ENCODE measurements at places on chromosomes 12 and 14.

DNA sequence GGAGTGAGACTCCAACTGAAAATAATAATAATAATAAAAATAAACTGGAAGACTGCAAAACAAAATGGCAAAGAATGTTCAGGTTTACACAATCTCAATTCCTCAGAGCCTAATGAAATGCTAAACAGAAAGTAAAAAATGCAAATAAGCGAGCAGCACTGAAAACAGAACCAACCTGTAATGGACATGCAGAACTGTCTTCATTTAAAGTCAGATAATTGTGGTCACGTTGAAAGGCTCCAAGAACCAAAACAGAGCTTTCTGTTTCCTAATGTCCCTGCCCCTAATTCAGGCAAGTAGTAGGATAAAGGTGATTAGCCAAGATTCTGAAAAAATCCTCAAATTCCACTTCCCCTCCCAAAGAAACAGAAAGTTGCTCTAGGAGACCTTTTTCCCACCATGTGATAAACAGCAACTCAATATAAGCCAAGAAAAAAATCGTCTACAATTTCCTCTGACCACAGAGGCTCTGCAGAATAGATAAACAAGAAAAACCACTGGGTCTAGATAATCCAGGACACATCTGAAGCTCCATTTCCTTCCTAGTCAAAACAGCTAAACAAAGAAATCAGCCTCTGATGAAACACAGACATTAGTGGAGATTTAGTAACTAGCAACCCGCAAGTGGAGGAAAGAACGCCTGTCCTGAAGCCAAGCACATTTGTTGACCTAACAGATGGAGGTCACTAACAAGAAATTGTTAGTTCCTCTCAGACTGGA is 3.0 kb downstream of the MIS18BP1 start:
- DNase-seq = no peak

DNA sequence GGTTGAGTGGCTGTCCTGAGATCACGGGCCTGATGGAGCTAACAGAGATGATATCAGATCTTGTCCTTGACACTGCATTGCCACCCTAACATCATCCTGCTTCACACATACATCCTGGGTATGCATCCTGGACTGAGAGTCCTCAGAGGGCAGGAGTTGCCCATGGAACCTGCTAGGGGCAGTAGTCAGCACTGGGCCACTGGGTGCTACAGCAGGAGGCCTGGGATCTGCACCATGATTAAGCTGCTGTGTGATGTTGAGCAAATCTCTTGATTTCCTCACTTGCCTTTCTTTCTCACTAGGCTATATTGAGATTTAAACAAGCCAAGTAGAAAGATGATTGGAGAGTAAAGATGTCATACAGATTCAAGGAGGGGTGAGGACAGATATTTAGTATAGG is 22.1 kb upstream of the EIF4B start:
- DNase-seq = no peak

GRCh38 chr12:127570793-127571360 is 696.1 kb upstream of the TMEM132C start:
- no peak for DNase-seq

GRCh38 chr14:65879248-65880009 is 466.9 kb downstream of the FUT8 start:
- no peak for DNase-seq

DNA sequence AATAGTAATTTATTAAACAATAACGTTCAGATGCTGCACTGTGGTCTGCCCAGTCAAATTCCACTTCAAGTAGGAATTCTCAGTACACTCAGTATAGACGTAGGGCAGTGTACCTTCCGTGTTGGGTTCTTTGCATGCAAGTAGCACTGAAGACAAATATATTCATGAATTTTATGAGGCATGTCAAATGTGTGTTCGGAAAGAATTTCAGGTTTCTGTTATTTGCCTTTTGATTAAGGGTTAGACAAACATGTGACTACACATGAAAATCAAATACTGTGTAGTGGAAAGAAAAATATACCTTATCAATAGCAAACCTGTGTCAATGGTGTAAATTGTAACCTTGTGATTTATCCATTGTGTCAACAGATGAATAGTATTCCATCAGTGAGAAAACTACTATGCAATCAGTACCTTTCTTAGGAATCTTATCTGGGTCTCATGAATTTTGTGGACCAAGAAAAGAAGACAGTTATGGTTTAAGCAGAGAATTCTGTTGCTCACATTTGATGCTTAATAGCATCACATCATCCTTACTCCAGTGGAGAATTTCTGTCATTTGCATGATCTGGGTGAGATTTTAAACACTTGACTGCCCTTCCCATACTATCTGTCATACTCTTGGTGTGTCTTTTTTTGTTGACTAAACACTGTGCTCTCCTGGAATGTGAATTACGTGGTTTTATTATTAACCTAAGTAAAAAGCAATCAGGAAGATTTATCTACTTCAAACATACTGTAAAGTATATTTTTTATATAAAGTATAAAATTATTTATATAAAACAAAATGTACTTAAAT is 13.3 kb downstream of the TMEM260 start:
- no peak for DNase-seq

- DNase-seq = no peak
These were observed 1.0 kb upstream of the KRT6A start for GRCh38 chr12:52494100-52494499.

DNA sequence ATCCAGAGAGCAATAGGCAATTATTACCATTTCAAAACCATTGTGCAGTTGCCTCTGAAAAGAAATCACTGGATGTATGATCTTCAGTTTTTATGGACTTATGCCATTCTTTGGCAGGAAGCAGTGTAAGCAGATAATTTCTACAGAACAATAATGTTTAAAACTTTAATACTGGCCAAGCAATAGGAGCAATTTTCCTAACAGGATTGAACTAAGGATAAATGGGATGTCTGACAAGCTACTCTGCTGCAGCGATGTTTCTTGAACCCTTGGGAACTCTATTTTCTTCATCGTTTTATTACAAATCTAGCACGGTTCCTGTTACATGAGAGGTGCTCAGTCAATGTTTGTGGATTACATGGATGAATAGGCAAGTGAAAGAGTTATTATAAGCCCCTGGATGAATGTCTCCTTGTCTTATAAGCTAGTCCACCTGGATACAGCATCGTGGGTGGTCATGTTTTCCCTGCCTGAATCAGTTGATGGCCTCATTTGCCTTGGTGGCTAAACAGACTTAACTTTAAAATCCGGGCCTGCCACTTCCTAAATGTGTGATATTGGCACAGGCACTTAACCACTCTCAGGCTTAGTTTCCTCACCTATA is 68.2 kb upstream of the MDM1 start:
- DNase-seq = no peak

- no peak for DNase-seq
These were observed 71.0 kb downstream of the GNS start for GRCh38 chr12:64688219-64688618.

- no peak for DNase-seq
These were observed 11.3 kb upstream of the HRK start for GRCh38 chr12:116892349-116893140.

Data from activated CD4-positive, alpha-beta T cell treated with anti-CD3 and anti-CD28 coated beads, Interleukin-2, amount 10 ng/mL, durations not matched to agents 7 days and 5 days (primary cell).